Amniotic epithelial cell (primary cell): ENCODE measurements at places on chromosomes 4 and X.

GRCh38 chr4:7596918-7597606 lies 162.3 kb upstream of the PSAPL1 start:
- DNase-seq: no peak

- DNase-seq: no peak
Measured at GRCh38 chrX:151828439-151829080, 84.1 kb upstream of the MAGEA4 start.

DNA sequence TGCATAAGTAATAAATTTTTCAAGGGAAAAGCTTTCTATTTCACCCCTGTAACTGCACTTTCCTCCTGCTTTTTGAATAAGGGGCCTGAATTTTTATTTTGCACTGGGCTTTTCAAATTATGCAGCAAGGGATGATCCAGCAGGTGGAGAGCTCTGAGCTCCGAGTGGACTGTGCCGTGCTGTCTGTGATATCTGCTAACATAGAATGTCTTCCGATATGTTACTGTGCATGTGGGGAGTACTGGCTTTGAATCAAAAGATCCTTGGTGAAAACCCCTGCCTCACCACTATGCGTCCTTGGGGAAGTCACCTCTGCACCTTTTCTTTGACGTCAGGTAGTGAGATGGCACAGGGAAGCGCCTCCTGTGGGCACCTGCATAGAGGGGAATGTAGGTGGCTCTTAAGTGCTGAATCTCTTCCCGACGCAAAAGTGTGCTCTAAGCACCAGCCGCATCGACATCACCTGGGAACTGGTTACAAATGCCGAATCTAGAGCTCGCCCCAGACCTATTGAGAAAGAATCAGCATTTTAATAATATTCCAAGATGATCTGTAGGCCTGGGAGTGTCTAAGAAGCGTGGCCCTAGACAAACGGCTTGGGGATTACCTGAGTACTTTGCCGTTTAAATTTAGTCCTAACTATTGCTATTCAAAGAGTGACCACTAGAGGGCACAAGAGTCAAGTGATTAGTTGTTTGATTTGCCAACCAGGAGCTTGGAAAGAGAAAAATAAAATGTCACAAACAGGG lies 19.2 kb upstream of the WFS1 start:
- peak; percentile 51 for DNase-seq

DNA sequence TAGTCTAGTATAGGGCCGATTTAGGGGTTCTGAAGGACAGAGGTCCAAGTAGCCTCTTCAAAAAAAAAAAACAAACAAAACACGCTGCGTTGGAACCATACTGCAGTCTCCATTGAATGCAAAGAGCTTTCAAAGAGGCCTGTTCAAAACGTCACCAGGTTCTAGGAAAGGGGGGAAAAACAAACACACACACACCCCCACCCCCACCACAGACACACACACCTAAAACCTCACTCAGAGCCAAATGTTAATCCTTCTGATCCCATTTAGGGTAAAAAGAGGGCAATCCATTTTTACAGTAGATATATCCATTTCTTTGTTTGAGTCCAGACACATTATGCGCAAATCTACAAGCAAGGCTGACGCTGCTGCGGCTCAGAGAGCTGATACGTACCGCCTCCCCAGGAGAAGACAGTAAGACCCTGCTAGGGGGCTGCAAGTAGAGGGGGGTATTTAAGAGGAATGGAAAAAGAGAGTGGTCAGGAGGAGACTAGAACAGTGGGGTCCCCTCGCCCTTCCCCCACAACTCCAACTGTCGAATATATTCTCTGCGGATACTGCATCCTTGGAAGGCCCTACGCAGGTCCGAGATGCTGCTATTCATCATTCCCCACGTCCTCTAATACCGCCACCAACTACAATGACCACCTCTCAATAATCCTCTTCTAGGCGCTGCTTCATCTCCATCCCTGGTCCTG lies 1.3 kb downstream of the NKRF start:
- no peak for DNase-seq
